ENCODE measurements at places on chromosomes 6 and 20.

GRCh38 chr20:17617212-17617867 lies 47.5 kb downstream of the DSTN start:
- DNase-seq, result no peak

DNA sequence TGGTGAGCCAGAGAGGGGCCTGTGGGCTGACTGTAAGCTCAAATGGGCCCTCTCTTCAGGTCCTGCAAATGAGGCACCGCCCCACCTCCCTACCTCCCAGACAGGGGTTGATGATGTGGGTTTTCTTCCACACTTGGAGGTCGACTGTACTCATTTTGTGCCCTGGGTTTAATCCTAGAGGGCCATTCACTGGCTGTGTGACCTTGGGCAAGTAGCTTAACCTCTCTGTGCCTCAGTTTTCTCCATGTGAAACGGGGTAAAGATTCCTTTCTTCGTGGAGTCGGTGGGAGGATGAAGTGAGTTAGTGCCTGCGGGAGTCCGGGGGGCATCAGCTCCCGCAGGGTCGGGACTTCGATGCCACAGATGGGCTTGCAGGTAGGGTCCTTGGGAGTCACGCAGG lies 23.9 kb downstream of the ZBP1 start:
- DNase-seq, result no peak

- DNase-seq, result no peak
These were observed 220.7 kb downstream of the UST start for GRCh38 chr6:148967541-148967956.

GRCh38 chr6:91079969-91080368 lies 493.1 kb upstream of the MAP3K7 start:
- no peak for DNase-seq

DNA sequence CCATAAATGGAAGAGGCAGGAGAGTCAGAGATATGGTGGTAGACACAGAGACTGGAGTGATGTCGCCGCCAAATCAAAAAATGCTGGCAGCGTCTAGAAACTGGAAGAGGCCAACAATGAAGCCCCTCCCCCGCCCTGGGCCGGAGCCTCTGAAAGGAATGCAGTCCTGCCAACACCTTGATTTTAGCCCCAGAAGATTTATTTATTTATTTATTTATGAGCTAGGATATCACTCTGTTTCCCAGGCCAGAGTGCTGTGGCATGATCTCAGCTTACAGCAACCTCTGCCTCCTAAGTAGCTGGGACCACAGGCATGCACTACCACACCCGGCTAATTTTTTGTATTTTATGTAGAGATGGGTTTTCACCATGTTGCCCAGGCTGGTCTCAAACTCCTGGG lies 82.6 kb upstream of the CCDC167 start:
- no peak for DNase-seq

GRCh38 chr6:29875257-29875656 lies 47.6 kb downstream of the HLA-G start:
- DNase-seq, result no peak

DNA sequence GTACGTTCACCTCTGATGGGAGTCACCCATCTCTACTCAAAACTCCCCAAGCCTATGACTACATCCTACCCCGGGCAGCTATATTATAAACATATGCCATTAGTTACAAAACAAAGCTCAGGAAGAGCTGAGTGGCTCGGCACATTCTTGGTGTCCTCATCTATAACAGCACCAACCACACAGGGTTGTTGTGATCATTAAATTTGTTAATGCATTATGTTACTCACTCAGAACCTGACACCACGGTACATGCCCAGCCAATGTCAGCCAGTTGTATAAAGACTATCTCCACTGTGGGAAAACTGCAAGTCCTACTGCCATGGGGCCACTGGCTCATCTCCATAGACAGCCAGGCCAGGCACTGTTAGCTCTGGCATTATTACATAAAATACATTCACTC lies 7.7 kb downstream of the CDK5RAP1 start:
- DNase-seq, result no peak

GRCh38 chr20:24340933-24341332 lies 128.5 kb upstream of the SYNDIG1 start:
- no peak for DNase-seq

GRCh38 chr20:37365760-37366638 lies 20.1 kb downstream of the SRC start:
- no peak for DNase-seq

DNA sequence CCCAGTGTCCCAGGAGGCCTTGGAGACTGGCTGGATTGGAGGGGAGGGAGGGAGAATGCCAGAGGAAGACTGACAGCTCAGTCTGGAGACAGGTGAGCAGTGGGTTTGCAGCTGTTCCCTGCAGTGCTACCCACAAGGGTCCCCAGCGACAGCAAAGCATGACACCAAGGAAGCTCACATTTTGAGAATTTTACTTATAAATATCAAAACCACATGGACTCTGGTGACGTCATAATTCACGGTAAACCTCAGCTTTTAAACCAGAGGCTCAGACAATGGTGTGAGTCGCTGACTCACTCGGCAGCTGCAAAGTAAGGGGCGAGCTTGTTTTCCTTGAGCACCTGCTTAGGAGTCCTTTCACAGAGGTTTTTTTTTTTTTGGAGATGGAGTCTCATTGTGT lies 65.2 kb downstream of the THBS2 start:
- DNase-seq, result no peak

DNA sequence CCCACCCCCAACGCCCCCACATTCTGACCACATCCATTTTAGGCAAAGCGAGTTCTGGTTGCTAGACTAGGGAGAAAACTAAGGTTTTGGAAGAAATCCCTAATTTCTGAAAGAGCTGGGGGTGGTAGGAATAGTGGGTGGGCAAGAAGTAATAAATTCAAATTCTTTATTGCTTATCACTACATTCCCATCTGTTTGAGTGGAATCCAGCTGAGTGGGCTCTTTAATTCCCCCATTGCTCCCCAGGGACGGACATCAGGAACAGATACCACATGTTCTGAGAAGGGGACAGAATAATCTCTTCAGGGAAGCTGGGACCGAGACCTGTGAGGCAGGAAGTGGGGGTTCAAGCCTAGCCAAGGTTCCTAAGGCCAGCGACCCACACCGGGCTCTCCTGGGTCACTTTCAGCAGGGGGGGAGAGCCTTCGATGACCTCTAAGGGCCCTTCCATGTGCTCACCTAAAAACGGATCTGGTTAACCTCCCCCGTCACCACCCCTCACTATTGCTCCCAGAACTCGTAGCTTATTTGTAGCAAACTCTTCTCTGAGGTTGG lies 42.3 kb upstream of the MRPS10 start:
- DNase-seq, result no peak

DNA sequence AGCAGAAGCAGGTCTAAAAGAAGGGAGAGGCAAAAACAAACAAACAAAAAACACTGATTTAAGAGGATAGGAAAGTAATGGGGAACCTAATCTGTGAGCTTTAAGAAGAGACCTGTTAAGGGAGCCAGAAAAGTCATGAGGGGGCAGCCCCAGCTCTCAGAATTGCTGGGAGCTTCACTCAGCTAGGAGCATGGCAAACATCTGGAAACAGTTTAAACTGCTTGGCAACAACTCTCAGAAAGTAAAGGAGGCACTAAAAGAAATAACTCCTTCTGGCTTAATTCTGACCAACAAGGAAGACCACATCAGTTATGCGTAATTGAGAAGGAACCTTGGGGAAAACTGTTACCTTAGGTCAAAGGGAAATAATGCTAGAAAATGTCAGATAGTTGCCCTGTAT lies 121.4 kb downstream of the LAMP5 start:
- no peak for DNase-seq

DNA sequence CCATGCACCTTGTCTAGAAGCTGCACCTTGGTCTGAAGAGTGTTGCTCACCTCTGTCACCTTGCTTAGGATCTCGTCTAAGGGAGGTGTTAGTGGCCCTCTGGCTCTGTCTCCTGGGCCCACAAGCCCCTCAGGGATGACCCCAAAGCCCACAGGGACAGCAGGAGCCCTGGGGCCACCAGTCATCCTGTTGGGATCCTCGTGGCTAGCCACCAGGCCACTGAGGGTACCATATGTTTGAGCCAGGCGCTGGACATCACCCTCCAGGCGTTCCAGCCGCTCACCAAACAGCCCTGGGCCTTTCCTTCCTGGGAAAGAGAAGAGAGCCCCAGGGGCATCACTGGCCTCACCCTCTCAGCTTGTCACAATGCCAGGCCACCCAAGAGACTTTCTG lies 3.9 kb downstream of the EMILIN3 start:
- DNase-seq, result no peak

DNA sequence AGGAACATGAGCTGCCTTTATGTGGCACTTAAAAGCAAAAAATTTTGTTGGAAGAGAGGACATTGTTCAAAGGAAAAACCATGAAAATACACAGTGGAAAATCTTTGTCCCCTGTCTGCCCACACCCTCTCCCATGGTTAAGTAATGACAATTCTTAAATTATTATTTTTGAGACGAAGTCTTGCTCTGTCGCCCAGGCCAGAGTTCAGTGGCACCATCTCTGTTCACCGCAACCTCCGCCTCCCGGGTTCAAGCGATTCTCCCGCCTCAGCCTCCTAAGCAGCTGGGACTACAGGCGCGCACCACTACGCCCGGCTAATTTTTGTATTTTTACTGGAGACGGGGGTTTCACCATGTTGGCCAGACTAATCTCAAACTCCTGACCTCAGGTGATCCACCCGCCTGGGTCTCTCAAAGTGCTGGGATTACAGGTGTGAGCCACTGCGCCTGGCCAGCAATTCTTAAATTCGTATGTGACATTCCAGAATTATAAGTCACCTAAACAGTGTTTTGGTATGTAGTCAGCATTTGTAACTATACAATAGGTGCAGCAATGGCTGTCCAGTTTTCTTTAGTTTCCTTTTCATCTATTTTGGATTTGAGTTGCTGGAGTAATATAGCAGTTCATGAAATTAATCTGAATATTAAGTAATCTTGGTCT lies 636 bp upstream of the SSR1 start:
- DNase-seq, result no peak

- DNase-seq, result no peak
These were observed 118.7 kb downstream of the ATG5 start for GRCh38 chr6:106206905-106207304.

GRCh38 chr6:29596381-29596900 lies 11.5 kb downstream of the OR2H2 start:
- no peak for DNase-seq

DNA sequence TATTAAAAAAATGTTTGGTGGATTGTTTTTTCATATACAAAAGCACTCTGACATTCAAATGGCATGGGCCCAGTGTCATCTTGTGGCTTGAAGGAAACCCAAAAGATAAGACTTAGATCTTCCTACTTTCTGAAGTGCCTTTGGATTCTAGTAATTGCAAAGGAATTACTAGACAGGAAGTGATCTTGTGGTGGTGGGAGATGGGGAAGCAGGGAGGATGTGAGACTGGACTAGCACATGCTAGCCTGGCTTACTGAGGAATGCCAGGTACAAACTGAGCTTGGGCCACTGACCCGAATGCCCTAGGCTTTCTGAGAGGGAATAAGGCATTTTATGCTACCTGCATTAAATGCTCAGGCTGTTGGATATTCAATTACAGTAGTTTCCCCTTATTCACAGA lies 59.0 kb downstream of the AFG1L start:
- no peak for DNase-seq

- no peak for DNase-seq
These were observed 15.8 kb upstream of the KIF3B start for GRCh38 chr20:32261644-32262043.

- no peak for DNase-seq
These were observed 43.9 kb downstream of the RBM38 start for GRCh38 chr20:57435105-57435497.

- DNase-seq, result no peak
These were observed 50.7 kb upstream of the FERMT1 start for GRCh38 chr20:6173481-6173880.

GRCh38 chr6:145139140-145139850 lies 596.0 kb downstream of the EPM2A start:
- no peak for DNase-seq

DNA sequence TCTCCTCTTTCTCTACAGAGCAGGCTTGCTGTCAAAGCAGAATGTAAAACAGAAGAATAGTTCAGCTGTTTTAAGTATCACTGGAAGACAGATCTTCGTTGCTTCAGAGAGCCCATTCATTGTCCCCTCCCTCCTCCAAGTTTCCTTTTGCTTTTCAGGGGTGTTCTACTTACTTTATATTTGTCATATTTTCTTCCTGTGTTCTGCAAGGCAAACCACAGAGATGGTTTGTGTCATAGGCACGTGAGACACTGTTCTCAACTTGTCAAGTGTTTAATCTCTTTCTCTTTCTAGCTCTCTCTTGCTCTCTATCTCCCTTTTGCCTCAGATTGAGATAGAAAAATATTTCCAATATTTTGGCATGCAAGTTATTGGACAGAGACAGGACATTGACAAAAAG lies 228.9 kb upstream of the DEFB112 start:
- DNase-seq, result no peak
